Stimulated activated CD8-positive, alpha-beta memory T cell treated with anti-CD3 and anti-CD28 coated beads, Interleukin-15, amount 100 ng/mL, for 24 hours (primary cell): ENCODE measurements at places on chromosomes 2 and 18.

DNA sequence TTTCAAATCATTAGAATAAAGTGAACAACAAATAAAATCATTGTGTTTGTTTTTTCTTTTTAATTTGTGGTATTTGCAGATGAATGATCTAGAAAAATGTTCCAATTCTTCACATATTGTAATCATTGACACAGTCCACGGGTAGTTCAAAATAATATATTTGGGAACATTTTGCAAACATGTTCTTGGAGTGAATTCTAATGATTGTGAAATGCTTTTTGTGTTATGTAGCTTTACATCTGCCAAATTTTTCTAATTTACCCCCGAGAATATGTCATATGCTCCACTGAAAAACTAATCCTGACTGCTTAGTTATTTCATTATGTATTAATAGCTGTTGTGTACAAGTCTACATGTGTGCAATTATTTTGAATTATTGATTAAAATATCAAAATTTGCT lies 1468.4 kb upstream of the NXPH2 start:
- no peak for DNase-seq

DNA sequence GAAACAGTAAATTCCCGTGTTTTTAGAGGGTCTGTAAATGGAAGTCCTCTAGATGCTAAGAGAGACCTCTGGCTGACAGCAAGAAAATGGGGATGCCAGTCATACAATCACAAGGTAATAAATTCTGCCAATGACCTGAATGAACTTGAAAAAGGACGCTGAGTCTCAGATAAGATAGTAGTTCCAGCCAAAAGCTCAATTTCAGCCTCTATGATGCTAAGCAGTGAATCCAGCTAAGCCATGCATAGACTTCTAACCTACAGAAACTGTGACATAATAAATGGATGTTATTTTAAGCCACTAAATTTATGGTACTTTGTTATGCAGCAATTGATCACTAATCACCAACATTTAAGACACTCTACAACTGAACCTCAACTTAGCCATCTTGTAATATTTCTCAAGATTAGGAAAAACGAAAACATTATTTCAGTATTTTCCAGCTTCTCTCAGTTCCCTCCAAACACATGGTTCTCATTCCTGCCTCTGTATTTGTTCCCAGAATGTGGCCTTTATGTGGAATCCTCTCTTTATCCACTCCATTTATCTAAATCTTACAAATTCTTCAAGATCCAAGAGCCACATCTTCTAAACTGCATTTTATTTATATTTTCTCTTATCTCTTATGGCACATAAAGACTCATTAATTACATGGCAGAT lies 331.1 kb downstream of the GULP1 start:
- DNase-seq = no peak

GRCh38 chr2:114001937-114002336 lies 112.0 kb downstream of the ACTR3 start:
- DNase-seq = no peak

GRCh38 chr2:196183528-196184231 lies 12.3 kb upstream of the STK17B start:
- no peak for DNase-seq

- DNase-seq = no peak
Measured at GRCh38 chr2:112949456-112949855, 28.4 kb upstream of the IL36G start.

- no peak for DNase-seq
Measured at GRCh38 chr2:61855318-61855613, 1.4 kb upstream of the FAM161A start.

DNA sequence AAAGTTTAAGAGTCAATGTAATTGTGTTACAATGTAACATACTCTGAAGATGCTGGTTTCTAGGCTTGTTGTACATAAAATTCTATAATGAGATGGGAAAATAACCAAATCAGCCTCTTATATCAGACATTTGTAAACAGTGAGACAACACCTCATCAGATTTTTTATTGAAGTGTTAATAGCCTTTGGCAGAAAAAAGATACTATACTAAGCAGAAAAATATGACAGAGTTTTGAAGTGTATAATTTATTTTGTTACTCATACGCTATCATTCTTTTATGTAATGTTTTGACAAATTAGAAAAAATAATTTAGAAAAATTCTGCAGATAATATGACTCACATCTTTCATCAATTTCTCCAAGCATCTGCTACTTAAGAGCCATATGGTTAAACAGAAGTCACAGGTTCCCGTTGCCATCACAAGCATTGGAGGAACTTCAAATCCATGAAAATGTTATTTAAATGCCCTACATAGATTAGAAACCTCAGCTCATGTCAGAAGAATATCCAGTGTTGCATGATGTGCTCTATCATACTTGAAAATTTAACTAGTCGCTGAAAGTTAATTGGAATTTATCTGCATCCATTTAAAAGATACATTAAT lies 535.4 kb downstream of the LRP1B start:
- DNase-seq = no peak

GRCh38 chr2:220393711-220394110 lies 766.3 kb downstream of the SLC4A3 start:
- no peak for DNase-seq

- DNase-seq = no peak
Measured at GRCh38 chr2:15937882-15938802, 2.2 kb upstream of the MYCN start.

- DNase-seq = no peak
Measured at GRCh38 chr2:134123332-134123731, 130.5 kb upstream of the MGAT5 start.
